ENCODE measurements at places on chromosomes 6 and 20.

DNA sequence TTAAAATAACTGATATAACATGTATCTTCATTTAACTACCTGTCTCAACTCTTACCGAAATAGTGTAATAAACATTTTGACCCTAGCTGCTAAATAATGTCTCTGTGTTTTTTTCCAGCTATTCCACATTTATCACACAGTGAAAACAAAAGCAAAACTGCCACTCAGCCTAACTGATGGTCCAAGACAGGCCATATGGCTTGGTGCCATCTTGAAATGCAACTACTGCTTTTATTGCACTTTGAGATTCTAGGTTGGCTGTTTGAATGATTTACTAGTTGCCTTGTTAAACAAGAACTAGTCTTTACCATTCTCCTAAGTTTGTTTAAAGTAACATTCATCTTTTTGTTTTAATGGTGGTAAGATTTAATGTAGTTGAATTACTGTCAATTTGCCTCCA, 739.8 kb downstream of the TFAP2A start:
- no peak for DNase-seq

- no peak for DNase-seq
Observed at GRCh38 chr6:151757506-151757955, 50.0 kb upstream of the ESR1 start.

GRCh38 chr20:32332614-32333013, 25.5 kb upstream of the ASXL1 start:
- no peak for DNase-seq

GRCh38 chr6:42345696-42346416, 105.9 kb downstream of the TRERF1 start:
- no peak for DNase-seq

Measured in NCI-H2081 treated with DMSO at 0.1 percent for 48 hours (cell line).